ENCODE measurements at places on chromosomes 1 and 21.

GRCh38 chr21:31103571-31104265 lies 65.4 kb upstream of the KRTAP19-8 start:
- no peak for DNase-seq

- no peak for DNase-seq
Measured at GRCh38 chr1:223631956-223632355, 33.5 kb downstream of the CAPN8 start.

GRCh38 chr1:39485046-39485803 lies 6.2 kb upstream of the BMP8A start:
- DNase-seq: no peak

GRCh38 chr1:19044471-19044870 lies 88.0 kb upstream of the IFFO2 start:
- no peak for DNase-seq

- DNase-seq: no peak
Measured at GRCh38 chr1:90798344-90798743, 81.2 kb upstream of the BARHL2 start.

GRCh38 chr1:99560207-99561040 lies 85.5 kb upstream of the PALMD start:
- DNase-seq: no peak

GRCh38 chr1:181674617-181675016 lies 191.3 kb downstream of the CACNA1E start:
- DNase-seq: no peak

DNA sequence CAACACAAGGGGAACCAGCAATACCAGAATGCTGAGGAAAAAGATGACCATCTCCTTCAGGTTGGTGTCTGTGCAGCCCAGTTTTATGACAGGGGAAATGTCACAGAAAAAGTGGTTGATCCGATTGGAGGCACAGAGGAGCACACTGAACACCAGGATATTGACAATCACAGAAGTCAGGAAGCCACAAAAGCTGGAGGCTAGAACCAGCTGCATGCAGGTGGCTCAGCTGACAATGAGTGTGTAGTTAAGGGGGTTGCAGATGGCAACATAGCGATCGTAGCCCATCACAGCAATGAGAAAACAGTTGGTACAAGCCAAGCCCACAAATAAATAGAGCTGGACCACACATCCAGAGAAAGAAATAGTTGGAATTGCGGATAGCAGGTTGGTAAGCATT lies 16.3 kb upstream of the OR10K1 start:
- no peak for DNase-seq

DNA sequence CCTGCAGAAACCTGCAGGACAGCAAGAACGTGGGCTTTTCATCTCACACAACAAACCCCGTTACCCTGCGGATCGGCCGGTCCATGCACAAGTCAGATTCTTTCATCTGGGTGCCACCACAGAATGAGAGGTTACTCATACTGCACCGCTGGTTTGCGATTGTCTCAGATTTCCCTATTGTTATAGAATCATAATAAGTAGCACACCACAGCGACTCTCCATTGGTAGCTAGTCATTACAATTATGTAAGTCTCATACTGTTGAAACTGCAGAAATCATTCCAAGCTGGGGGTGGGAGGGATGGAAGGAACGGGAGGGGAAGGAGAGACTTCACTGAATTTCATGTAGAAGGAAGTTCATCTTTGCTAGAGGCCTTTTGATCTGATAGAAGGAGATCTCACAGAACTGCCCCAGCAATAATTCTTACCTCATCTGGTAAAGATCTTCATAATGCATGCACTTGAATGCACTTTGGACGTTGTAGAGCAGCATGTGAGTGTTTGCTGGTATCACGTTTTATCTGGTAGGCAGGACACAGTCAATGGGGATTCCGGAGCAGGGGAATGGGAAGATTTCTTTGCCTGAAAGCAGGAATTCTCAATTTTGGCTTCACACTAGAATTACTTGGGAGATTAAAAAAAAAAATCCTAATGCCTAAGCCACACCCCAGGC lies 221.1 kb downstream of the KIF26B start:
- DNase-seq: no peak

GRCh38 chr1:92832537-92833114 lies 786 bp downstream of the RPL5 start:
- DNase-seq: no peak

- peak; percentile 36 for DNase-seq
Measured at GRCh38 chr1:201845331-201846083, 16.6 kb downstream of the IPO9 start.

DNA sequence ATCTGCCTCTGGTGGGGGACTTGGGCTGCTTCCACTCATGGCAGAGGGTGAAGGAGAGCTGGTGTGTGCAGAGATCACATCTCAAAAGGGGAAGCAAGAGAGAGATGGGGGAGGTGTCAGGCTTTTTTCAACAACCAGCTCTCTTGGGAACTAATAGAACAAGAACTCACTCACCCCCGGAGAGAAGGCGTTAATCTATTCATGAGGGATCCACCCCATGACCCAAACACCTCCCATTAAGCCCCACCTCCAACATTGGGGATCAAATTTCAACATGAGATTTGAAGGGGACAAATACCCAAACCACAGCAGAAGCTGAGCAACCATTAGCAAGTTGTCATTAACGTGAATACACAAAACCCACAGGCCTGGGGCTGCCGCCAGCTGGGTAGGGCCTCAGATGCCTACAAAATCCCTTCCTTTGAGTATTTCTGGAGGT lies 12.0 kb upstream of the VWA5B1 start:
- no peak for DNase-seq

GRCh38 chr1:166884040-166884642 lies 8.1 kb upstream of the TADA1 start:
- DNase-seq: no peak

- no peak for DNase-seq
Measured at GRCh38 chr1:166153525-166154314, 13.1 kb downstream of the FAM78B start.

- DNase-seq: no peak
Measured at GRCh38 chr1:230228236-230228897, 161.3 kb downstream of the GALNT2 start.

- no peak for DNase-seq
Measured at GRCh38 chr1:22292011-22292788, 149.3 kb upstream of the WNT4 start.

- DNase-seq: no peak
Measured at GRCh38 chr1:62218604-62219003, 24.0 kb downstream of the L1TD1 start.

- DNase-seq: no peak
Measured at GRCh38 chr1:40824591-40825434, 37.4 kb downstream of the CITED4 start.

- no peak for DNase-seq
Measured at GRCh38 chr1:20571427-20571826, 17.5 kb upstream of the CDA start.

DNA sequence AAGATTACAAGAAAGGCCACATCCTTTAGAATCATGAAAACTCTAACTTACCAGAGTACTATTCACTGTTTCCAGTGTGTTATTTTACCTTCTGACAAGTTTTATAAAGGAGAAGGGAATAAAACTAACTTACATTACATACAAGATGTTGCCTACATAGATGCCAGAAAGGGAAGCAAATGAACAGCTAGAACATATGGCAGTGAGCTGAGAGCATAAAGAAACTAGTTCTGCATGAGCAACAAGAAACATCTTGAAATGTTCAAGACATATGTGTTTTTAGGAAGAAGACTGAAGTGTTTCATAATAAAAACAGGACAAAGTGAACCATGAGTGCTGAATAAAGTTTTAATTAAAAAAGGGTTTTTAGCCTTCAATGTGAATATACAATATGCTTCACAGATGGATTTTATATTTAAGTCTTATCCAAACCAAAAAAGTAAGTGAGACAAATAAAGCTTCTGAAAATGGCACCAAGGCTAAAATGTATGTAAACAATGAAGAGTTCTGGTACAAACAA lies 39.4 kb downstream of the SLC5A9 start:
- no peak for DNase-seq

DNA sequence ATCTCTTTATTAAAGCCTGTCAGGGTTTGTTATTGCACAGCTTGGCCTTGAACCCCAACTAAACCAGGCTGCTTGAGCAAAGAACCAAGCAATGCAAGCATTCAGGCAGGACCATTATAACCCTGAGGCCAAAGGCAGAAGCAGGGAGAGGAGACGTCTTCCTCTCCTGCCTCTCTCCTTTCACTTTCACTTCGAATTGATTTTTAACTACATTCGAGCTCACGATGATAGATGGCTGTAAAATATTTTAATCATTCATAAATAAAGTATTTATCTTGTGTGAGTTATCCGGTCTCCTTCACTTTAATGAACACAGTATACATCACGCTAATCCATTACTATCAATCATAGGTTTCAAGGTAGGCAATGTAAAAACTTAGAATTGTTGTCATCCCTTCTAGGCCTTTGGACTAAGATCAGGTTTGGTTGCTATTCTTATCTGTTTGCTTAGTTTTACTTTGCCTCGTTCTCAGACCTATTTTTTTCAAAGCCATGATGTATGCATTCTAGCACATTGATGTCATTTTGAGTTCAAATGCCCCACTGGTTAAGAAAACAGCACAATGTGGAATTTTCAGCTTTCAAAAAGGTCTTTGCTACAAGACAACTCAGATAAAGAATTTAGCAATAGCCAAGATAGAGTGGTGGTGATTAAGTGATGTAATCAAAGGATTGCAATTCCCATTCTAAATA lies 480.2 kb upstream of the RUNX1 start:
- DNase-seq: no peak

- no peak for DNase-seq
Measured at GRCh38 chr1:60367532-60367931, 294.0 kb upstream of the C1orf87 start.

- DNase-seq: no peak
Measured at GRCh38 chr1:245059806-245060424, 94.9 kb upstream of the KIF26B start.

DNA sequence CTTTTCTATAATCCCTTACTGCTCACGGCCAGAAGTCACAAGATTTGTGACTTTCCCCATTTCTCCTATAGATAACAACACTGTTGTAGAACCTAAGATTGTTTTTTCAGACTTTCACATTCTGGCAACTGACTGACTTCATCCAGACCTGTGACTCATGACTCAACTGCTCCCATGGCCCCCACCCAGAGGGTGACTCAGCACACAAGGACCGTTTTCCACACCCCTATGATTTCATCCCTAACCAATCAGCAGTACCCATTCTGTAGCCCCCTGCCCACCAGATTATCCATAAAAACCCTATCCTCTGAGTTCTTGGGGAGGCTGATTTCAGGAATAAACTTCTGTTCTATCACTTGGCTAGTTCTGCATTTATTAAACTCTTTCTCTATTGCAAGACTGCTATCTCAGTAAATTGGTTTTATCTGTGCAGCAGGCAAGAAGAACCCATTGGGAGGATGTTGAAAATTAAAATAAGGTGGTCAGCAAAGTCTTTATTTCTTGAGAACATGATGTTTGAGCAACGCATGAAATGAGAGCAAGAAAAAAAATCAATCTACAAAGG lies 79.7 kb downstream of the NGF start:
- DNase-seq: no peak

DNA sequence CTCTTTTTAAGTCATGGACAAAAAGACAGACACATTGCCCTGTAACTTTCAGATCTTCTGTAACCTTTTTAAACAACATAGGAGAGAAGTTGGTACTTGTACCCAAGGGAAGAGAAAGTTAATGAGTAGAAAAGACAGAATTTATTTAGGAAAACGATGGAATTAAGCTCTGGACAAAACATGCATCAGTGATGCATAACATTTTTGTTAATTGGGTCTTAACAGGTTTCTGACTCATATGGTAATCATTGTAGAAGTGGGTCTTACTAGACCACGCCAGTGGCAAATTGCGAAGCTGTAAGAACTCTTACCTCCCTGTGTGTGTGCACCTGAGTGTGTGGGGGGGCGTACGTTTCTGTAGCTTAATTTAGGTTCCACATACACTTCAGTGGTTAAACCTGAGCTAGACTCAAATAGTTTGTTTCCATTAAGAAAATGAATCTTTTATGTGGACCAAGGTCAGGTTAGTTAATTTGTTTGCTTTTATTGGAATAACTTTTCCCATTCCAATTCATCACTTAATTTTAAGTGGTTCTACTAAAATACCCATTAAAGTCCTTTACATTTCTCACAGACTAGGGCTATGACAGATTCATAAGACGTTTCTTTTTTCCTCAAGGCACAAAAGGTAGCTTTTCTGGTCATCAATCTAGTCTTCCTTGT lies 48.1 kb downstream of the NFIA start:
- no peak for DNase-seq

- no peak for DNase-seq
Measured at GRCh38 chr1:157652859-157653493, 47.6 kb downstream of the FCRL3 start.

- DNase-seq: no peak
Measured at GRCh38 chr1:15399710-15400109, 10.0 kb upstream of the EFHD2 start.
